ENCODE measurements at places on chromosomes 16 and 17.

GRCh38 chr16:66364959-66365306, 1.6 kb upstream of the CDH5 start:
- DNase-seq, result no peak

DNA sequence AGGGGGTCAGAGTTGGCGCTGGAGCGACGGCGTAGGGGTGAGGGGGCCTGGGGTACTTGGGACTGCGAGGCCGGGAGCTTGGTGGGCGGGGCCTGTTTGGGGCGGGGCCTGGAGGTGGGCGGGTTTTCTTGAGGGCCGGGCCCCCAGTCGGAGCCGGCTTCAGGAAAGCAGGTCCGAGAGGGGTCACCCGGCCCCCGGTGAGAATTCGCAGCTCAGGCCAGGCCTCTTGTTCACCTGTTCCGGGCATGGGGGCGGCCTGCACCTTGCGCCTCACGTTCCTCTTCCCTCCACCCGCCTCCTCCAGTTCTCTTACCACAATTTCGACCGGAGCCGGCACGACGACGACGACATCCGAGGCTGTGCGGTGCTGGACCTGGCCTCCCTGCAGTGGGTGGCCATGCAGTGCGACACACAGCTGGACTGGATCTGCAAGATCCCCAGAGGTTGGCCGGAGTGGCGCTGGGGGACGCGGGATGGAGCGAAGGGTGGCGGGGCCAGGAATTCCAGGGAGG, 52.5 kb downstream of the MRC2 start:
- DNase-seq, result no peak

DNA sequence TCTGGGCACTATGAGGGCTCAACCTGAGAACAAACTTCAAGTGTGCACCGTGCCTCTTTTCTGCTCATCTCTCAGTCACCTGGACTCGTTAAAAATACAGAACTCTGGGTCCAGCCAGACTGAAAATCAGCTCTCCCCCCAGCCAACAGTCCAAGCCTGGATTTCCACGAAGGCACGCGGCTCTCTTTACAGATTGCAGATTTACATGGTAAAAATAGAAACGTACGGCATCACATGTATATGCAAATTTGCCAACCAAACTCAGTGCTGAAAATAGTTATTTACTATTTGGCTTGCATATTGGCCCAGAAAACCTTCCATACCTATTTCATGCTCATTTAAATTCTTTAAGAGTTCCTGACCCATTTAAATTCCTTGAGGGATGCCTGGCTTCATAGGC, 315.8 kb downstream of the MAF start:
- DNase-seq, result no peak

DNA sequence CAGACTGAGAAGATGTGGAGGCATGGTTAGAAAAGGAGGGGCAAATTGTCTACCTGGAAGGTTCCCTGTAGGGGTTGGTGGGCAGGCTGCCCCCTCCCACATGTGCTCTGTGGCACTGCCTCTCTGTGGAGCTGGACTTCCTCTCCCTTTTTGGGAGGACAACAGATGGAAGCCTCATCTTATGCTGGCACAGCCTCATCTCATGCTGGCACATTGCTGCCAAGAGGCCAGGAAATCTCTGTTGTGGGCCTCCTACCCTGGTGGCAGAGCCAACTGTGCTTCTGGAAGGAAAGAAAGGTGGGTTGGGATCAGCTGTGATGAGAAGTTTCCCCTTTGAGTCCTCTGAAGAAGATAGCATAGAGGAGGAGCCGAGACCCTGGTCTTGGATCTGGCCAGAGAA, 19.7 kb upstream of the BRD7 start:
- DNase-seq, result no peak

- DNase-seq, result no peak
These were observed 202.8 kb upstream of the FOXF1 start for GRCh38 chr16:86307514-86307903.

GRCh38 chr17:78449983-78450595, 71.6 kb downstream of the PGS1 start:
- no peak for DNase-seq

GRCh38 chr16:27739606-27740357, 189.8 kb downstream of the KATNIP start:
- DNase-seq, result no peak

DNA sequence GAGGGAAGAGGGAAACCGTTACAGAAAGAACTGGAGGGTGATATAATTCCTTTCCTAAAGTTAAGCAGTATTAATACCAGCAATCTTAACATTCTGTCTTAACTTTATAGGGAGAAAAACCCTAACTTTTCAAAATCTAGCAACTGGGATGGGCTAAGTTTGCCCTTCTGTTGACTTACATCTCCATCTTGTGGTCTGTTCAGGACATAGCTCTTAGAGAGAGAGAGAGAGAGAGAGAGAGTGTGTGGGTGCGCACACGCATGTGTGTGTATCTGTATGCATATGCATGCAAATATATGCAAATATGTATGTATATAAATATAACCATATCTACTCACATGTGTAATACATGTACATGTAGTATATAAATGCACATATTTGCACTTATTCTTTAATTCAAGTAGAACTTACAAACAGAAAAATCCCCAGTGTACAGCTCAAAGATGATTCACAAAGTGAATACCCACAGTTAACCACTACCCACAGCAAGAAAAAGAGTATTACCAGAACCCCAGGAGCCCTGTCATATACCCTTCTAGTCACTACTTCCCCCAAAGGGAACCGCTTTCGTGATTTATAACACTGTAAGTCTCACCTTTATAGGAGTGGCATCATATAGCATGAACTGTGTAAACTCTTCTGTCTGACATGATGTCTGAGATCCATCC, 46.5 kb downstream of the STX8 start:
- DNase-seq, result no peak

- no peak for DNase-seq
These were observed 32.6 kb downstream of the CDRT15 start for GRCh38 chr17:14204084-14204483.

DNA sequence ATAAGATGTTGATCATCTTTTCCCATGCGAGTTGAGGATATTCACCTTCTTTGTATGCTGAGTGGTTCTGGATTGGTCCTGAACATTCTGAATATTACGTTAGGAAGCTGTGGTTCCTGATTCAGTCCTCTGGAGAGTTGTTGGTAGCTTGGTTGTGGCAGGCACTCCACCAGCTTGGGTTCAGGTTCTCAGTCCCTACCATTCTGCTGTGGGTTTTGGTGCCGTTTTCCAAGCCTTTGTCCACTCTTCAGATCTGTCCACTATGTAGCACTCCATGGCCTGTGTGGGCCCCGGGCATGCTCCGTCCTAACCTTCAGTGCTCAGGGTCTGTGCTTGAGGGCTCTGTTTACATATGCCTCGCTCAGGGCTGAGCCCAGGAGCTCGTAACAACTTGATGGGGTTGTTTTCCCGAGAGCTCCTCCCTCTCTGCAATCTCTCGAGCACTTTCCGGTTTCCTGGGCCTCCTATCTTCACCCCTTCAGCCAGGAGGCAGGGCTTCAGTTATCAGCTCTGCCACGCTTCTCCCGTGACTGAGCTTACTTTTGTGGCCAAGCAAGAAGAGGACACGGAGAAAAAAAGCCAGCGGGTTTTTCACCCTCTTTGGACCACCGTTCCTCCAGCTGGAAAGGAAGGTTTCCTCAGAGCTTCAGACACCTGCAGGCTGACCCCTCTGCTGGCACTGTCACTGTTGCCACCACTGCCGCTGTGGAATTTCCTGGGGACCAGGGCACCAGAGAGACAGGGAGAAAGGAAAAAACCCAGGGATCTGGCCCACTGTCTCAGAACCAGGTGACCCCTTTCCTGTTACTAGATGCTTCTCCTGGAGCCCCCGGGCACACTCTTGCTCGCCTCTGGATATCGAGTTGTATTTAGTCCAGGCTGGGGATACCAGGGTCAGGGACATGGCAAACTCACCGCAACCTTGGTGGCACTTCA, 19.6 kb downstream of the KIAA0513 start:
- no peak for DNase-seq

GRCh38 chr17:2390199-2390836, 10.5 kb downstream of the MNT start:
- no peak for DNase-seq

- DNase-seq, result no peak
These were observed 7.4 kb downstream of the HGS start for GRCh38 chr17:81691196-81691595.

DNA sequence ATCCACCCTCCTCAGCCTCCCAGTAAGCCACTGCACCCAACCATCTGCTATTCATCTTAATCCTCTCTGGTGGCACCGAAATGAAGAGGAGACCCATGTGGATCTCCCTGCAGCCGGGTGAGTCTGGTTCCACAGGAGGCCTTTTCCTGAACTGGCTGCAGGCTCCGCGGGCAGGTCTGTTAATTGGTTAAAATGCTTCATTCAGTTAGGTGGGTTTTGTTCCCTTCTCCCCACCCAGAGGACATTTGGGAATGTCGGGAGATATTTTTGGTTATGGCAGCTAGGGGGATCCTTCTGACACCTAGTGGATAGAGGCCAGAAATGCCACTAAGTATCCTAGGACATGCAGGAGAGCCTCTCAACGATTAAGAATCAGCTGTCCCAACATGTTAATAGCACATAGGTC, 16.7 kb downstream of the C16orf54 start:
- no peak for DNase-seq

GRCh38 chr17:62965174-62965685, 805 bp upstream of the TANC2 start:
- DNase-seq, result no peak

DNA sequence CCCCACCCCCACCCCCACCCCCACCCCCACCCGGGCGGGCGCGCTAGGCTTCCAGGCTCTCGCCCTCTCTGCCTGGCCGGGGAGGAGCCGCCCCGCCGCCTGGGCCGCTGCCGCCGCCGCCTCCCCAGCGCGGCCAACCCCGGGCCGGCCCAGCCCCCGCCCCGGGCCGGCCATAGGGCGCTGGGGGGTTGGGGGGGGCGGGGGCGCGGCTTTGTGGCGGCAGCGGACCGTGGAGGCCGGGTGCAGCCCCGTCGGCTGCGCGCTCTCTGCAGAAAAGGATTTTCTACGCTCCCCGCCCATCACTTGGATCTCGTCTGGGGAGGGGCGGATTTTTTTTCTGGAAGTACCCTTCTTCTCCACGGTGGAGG, 230.9 kb downstream of the MRTFB start:
- DNase-seq, result no peak

DNA sequence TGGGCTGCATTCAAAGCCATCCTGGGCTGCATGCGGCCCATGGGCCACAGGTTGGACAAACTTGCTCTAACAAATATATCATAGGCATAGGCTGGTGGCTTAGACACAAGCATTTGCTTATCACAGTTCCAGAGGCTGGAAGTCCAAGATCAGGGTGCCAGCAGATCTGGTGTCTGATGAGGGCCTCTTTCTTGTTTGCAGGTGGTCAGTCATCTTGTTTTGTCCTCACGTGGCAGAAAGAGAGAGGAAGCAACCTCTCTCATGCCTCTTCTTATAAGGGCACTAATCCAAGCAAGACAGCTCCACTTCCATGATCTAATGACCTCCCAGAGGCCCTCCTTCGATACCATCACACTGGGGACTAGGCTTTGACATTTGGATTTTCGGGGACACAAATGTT, 238.7 kb upstream of the TNRC6C start:
- DNase-seq, result no peak

DNA sequence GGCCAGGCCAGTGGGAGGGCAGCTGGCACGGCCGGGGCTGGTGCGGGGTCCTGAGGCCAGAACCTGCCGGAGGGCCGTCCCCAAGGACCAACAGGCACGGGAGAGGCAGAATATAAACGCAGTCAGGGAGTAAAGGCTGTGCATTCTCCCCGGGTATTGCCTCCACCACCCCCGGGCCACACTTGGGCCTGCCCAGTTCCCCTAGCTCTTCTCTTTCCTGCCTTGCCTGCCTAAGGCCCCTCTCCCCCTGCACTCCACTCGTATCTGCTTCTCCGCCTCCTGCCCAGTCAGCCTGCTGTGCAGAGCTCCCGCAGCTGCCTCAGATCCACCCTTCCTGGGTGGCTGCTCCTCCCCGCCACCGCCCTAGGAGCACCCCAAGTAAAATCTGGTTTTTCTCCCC, 5.0 kb upstream of the RPH3AL start:
- DNase-seq, result no peak

GRCh38 chr17:35345926-35346771, 27.3 kb downstream of the SLFN11 start:
- peak; percentile 28 for DNase-seq

- no peak for DNase-seq
These were observed 702 bp upstream of the WNT3 start for GRCh38 chr17:46818929-46819859.

- DNase-seq, result no peak
These were observed 33.2 kb upstream of the CDYL2 start for GRCh38 chr16:80837533-80838147.

DNA sequence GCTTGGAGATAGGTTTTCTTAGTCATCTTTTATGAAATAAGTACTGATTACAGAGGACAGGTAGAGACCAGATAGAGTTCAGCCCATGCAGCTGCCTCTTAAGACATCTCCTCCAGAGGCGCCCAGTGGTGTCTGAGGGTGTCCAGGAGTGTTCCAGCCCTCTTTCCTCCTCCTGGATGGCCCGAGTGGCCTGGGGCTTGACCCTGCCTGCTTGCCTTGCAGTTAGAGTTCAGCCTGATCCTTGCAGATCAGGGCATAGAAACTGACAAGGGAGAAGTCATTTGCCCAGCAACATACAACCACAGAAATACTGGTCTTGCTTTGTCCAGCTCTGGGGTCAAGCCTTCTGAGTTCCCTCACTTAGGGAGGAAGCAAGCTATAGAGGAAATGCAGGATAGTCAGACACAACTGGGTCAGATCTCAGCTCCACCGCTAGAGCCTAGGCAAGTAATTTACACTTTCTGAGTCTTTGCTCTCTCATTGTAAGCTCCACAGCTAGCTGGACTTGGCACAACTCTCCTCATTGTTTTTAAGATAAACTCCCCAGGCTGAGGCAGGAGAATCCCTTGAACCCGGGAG, 3.6 kb upstream of the CCL1 start:
- DNase-seq, result no peak

DNA sequence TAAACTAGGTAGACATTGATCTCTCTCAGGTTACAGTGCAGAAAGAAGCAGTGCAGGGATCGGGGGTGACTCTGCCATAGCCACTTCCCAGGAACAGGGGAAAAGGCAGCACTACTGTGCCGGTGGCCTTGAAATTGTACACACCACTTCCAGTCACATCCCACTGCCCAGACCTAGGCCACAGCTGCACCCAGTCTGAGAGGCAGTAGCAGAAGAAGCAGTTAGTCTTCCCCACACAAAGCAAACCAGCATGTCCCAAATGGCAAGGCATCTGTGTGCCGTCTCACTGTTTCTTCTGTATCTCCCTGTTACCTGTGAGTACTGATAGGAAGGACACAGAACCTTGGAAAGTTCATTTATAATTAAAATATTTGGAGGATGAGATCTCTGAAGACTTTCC, 47.0 kb downstream of the TMC6 start:
- DNase-seq, result no peak

DNA sequence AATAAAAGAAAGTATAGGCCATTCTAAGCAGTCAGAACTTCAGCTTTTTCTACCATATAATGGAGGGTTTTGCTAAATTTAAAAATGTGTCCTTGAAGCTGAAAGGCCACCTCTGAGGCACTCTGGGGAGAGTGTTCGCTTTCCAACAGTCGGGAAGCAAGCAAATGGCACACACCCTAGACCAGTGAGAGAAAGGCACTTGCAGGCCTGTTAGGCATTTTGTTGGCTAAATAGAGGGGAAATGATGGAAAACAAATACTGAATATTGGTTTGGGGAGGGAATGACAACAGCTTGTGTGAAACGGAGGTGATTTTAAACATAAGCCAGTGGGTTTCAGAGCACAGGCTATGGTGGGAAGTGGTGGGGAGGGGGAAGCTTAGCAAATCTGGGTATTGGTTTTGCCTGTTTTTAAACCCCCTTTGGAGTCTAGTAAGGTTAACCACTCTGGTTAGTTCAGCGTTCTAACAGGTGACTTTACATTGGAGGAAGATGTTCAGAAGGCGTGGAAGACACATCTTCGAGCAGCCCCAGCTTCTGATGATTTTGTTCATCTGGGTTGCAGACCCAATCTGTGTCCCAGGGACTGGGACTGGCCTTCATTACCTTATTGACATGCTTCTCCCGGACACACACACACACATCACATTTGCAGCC, 90.5 kb downstream of the PRKCA start:
- DNase-seq, result no peak

Data from T-helper 9 cell (primary cell).